Mesendoderm (in vitro differentiated cells): ENCODE measurements at places on chromosomes 16 and 17.

GRCh38 chr17:21522755-21523336 is 146.7 kb downstream of the KCNJ12 start:
- no peaks in the 10 kb centered on the region for H3K27me3 ChIP-seq
- H3K27ac ChIP-seq, result no peak overlapping the region
- no peak overlapping the region for H3K4me3 ChIP-seq

DNA sequence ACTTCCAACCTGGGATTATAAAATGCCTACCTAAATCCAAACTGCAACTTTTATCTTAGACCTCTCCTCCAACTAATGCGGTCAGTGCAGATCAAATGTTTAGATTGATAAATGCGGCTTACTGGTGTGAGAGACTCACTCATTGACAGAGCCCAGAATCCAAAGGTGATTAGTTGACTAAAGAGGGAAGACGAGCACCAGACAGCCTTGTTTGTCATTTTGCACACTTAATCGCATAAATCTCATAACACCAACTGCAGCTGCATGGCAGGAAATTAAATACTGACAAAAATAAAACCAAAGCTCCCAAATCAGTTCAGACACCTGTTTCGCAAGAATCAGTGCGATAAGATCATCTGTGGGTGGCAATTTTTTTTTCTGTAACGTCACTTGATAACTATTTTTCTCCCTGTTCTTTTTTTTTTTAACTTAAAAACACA is 35.9 kb downstream of the NACA2 start:
- H3K27ac ChIP-seq, result no peak overlapping the region
- no peak for DNase-seq
- no peaks in the 10 kb centered on the region for H3K27me3 ChIP-seq
- H3K36me3 ChIP-seq, result no peaks in the 10 kb centered on the region

GRCh38 chr17:6070430-6070912 is 292 bp downstream of the WSCD1 start:
- no peak for DNase-seq
- no peaks in the 10 kb centered on the region for H3K27me3 ChIP-seq

DNA sequence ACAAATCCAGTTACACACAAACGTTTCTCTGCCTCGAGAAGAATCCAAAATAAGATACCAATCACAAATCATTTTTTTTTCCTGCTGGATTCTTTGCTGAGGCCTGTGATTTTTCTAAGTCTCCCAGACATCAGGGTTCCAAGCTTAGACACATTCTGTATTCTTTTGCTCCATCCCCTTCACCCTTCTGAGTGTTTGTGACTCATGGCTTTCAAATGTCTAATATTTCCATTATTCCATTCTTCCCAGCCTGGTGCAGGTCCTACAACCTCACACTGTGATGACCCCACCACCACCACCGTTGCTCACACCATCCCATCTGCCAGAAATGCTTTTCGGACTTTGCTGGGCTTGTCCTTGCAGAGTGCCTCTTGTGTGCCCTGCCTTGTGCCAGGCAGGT is 480.1 kb downstream of the SOX9 start:
- H3K4me1 ChIP-seq, result peaks cover 5% of the 10 kb centered on the region
- H3K27ac ChIP-seq, result no peak overlapping the region
- no peak for DNase-seq

DNA sequence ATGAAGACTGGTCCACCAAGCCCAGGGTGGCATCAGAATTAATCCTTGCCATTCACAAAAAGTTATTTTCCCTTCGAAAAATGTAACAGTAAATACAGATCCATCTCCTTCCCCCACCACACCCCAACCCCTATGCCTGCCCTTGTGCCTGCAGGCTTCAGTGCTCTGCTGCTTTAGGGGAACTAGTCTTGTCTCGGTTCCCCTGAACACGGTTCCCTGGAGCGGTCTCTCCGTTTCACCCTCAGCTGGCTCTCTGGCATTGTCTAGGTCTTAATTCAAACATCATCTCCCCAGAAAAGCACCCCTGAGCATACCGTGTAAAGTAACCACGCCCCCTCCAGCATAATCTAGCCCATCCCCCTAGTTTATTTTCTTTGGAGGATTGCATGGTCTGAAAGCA is 25.8 kb downstream of the EMP2 start:
- H3K27me3 ChIP-seq, result no peaks in the 10 kb centered on the region
- DNase-seq, result no peak
- H3K36me3 ChIP-seq, result no peaks in the 10 kb centered on the region
- no peak overlapping the region for H3K27ac ChIP-seq
- H3K4me3 ChIP-seq, result no peak overlapping the region
- H3K4me1 ChIP-seq, result no peaks in the 10 kb centered on the region

- H3K27ac ChIP-seq, result peak overlapping the region; percentile 47
- H3K27me3 ChIP-seq, result no peaks in the 10 kb centered on the region
- peaks cover 4% of the 10 kb centered on the region for H3K4me1 ChIP-seq
- no peaks in the 10 kb centered on the region for H3K36me3 ChIP-seq
- peak; percentile 67 for DNase-seq
Observed at GRCh38 chr17:40646791-40647623, 611 bp downstream of the SMARCE1 start.

- H3K27me3 ChIP-seq, result no peaks in the 10 kb centered on the region
- H3K27ac ChIP-seq, result no peak overlapping the region
- DNase-seq, result peak; percentile 55
- no peak overlapping the region for H3K4me3 ChIP-seq
- no peaks in the 10 kb centered on the region for H3K36me3 ChIP-seq
Observed at GRCh38 chr17:74601944-74602572, 10.0 kb upstream of the CD300LD start.

DNA sequence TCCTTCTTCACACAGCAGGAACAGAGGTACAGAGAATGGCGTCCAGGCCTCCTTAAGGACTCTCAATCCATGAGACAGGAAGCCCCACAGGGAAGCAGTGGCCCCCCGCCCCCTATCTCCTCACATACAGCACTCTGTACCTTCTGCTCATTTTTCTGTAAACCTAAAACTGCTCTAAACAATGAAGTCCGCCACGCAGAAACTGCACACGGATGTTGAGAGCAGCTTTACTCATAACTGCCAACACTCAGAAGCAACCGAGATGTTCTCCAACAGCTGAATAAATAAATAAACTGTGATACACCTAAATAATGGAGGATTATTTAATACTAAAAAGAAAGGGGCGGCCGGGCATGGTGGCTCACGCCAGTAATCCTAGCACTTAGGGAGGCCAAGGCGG is 9.9 kb downstream of the TBC1D16 start:
- H3K4me1 ChIP-seq, result no peaks in the 10 kb centered on the region
- no peak for DNase-seq
- no peak overlapping the region for H3K4me3 ChIP-seq
- no peaks in the 10 kb centered on the region for H3K36me3 ChIP-seq

- no peak for DNase-seq
- peaks cover 15% of the 10 kb centered on the region for H3K4me1 ChIP-seq
- H3K36me3 ChIP-seq, result no peaks in the 10 kb centered on the region
- no peak overlapping the region for H3K4me3 ChIP-seq
- H3K27me3 ChIP-seq, result no peaks in the 10 kb centered on the region
- H3K27ac ChIP-seq, result no peak overlapping the region
Observed at GRCh38 chr17:40095944-40096791, 4.2 kb downstream of the NR1D1 start.

DNA sequence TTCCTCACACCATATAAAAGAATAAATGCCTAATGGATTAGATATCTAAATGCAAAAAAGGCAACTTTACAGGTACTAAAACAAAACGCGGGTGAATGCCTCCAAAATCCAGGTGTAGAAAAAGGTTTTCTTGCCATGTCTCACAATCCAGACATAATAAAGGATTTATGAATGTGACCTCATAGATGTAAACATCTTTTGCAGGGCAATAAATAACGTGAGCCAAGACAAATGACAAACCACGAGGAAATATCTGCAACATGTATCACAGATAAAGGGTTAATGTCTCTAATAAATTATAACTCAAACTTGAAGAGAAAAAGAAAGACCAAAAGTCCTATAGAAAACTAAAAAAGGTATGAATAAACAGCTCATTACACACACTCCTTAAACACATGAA is 180.7 kb downstream of the PARN start:
- H3K27ac ChIP-seq, result no peak overlapping the region
- H3K4me1 ChIP-seq, result no peaks in the 10 kb centered on the region

DNA sequence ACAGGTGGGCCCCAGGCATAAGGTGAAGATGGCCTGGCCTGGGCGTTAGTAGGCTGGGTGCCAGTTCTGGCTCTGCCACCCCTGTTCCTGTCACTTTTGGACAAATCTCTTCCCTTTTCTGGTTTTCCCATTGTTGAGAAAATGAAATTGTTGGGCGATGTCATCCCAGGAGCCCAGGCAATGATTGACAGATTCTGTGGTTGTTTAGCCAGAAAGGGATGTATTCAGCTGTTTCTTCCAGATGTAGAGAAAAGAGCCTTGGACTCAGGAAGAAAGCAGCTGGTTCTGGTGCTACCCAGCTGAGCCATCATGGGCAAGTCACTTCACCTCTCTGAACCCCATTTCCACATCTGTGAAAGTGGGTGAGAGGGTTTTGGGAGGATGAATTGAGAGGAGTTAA is 60.1 kb upstream of the MRTFB start:
- H3K27ac ChIP-seq, result no peak overlapping the region
- H3K4me3 ChIP-seq, result no peak overlapping the region
- H3K36me3 ChIP-seq, result no peaks in the 10 kb centered on the region
- peaks cover 3% of the 10 kb centered on the region for H3K4me1 ChIP-seq
- no peaks in the 10 kb centered on the region for H3K27me3 ChIP-seq
- DNase-seq, result no peak

DNA sequence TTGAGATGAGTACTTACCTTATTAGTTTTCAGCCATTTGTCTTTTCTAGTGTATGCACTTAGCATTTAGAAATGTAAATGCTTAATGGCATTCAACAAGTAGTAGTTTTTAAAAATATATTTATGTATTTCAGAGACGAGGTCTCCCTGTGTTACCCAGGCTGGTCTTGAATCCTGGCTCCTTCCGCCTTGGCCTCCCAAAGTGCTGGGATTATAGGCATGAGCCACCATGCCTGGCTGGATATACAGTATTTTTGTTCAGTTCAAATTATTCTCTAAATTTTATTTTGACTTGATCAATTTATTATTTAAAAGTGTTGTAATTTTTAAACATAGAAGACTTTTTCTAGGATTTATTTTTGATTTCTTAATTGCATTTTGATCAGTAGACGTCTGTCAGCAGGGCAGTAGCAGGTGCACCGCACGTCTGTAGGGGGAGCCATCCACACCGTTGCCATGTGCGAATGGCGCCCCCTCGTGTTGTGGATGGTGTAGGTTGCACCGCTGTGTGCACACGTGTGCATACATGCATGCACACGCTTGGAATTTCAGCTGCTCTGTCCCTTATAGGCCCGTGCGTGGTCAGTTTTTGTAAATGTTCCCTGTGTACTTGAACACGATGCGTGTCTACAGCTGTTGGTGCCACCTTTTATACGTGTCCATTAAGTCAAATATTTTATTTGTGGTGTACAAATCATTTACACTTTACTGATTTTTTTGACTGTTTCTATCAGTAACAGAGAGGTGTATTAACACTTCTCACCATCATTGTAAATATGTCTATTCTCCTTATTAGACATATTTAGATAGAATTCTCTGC is 30.6 kb downstream of the RPTOR start:
- no peaks in the 10 kb centered on the region for H3K36me3 ChIP-seq
- peak; percentile 88 for DNase-seq
- H3K27me3 ChIP-seq, result no peaks in the 10 kb centered on the region

GRCh38 chr16:30654856-30655255 is 3.4 kb upstream of the FBRS start:
- DNase-seq, result no peak
- H3K27me3 ChIP-seq, result no peaks in the 10 kb centered on the region
- peaks cover 2% of the 10 kb centered on the region for H3K4me1 ChIP-seq
- no peak overlapping the region for H3K27ac ChIP-seq
- H3K4me3 ChIP-seq, result no peak overlapping the region
- no peaks in the 10 kb centered on the region for H3K36me3 ChIP-seq

DNA sequence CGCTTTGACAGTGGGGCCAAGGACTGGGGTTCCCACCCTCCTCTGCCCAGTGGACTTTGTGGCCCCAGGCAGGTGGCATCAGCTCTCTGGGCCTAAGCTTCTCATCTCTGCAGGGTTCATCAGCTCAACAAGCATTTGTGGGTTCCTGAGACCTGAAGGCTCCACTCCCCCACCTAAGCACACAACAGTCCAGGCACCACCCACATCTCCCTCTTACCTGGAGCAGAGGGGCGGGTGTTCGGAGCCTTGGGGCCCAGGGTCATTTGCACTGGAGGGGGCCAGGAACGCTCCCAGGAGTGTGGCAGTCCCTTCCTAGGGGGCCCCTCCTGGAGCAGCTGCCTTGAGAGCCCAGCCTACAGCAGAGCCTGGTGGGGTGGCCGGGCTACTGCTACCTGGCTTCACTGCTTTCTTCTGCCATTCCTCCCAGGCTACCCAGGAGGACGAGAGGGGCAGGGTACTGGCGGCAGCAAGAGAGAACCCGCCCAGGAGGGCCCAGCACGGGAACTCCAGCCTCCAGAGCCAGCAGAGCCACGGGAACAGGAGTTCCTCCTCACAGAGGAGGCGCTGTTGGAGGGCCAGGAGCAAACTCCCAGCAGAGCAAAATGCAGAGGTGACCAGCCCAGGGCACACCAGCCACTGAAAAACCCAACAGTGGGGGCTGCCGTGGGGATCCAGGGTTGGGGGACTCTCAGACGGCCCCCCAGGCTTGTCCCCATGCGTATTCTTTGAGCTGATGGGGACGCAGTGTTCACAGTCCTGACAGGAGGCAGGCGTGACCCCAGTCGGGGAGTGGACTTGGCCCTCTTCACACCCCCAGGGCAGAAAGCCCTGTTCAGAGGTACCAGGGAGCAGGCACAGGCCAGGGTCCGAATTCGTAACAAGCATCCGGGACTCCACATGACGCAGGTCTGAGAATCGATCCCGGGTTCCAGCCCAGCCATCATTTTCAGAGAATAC is 35.1 kb upstream of the SLC38A10 start:
- no peaks in the 10 kb centered on the region for H3K36me3 ChIP-seq
- peak; percentile 74 for DNase-seq
- H3K4me3 ChIP-seq, result no peak overlapping the region
- H3K27me3 ChIP-seq, result no peaks in the 10 kb centered on the region
- peak overlapping the region; percentile 76 for H3K27ac ChIP-seq
- H3K4me1 ChIP-seq, result peaks cover 8% of the 10 kb centered on the region

DNA sequence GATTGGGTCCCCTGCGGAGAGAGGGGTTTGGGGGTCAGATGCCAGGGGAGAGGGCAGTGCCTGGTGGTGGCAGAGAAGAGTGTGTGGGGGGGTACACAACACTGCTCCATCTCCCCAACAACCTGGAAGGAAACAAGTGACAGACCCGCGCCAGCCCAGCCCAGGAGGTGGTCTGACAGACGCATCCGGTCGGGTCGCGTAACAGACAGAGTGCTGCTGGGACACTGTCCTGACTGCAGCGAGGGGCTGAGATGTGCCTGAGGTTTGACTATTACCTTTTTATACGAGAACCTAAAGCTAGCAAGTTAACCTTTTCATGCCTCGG is 16.2 kb downstream of the UNC13D start:
- peak; percentile 71 for DNase-seq
- H3K4me3 ChIP-seq, result no peak overlapping the region
- peaks cover 8% of the 10 kb centered on the region for H3K4me1 ChIP-seq
- H3K27me3 ChIP-seq, result no peaks in the 10 kb centered on the region

DNA sequence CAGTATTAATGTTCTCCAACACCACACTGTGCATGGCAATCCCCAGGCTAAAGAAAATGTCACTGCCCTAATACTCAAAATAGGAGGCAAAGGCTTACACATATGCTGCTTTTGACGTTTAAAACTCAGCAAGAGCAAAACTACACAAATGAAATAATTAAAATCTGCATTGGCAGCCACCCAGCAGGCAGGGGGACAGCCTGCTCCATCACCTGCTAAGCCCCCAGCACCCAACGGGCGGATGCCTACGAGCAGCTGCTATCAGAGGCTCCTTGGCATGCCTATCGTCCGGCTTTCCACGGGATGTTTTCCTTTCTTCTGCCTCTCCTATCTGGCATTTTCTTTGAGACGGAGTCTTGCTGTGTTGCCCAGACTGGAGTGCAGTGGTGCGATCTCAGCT is 337.5 kb downstream of the SOX9 start:
- no peak for DNase-seq
- H3K27me3 ChIP-seq, result no peaks in the 10 kb centered on the region
- no peaks in the 10 kb centered on the region for H3K4me1 ChIP-seq
- H3K27ac ChIP-seq, result no peak overlapping the region
- no peak overlapping the region for H3K4me3 ChIP-seq
